EH (cell line): ENCODE measurements at places on chromosomes 3 and 15.

GRCh38 chr3:40232626-40233025, 76.9 kb upstream of the EIF1B start:
- no peak for DNase-seq

DNA sequence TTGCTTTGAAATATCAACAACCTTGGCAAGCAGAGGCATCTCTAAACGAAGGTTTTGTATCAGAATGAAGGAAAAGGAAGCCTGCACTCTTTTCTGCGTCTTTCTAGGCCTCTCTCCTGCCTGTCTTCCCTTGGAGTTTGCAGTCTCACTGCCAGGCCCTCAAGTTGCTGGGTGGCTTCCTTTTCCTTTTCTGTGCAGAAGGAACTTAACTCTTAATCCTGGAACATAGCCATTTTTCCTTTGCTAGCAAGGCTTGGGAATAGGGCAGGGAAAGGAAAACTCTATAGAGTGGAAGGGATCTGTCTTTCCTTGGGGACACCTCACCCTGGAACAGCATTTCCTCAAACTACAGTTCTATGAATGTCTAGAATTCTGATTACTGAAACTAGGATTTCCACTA, 32.8 kb downstream of the TLNRD1 start:
- no peak for DNase-seq

GRCh38 chr3:122560680-122561079, 3.4 kb downstream of the PARP9 start:
- DNase-seq: peak; percentile 63

DNA sequence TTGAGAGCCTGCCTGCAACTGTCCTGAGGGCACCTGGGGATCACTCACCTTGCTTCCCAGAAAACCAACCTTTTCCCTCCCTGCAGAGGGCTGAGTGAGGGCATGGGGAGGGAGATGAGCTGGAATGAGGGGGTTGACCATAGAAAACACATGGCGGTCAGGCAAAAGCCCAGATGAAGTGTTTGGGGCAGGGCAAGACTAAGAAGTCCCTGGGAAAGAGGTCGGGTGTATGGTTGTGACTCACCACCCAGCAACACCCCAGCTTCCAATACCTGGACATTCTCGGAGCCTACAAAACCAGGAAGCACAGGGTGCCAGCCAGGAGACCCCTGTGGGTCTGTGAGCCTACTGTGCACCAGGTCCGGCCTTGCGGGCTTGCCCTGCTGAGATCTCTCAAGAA, 95.3 kb upstream of the ATP2B2 start:
- no peak for DNase-seq

GRCh38 chr3:87004883-87005282, 13.9 kb upstream of the VGLL3 start:
- DNase-seq: no peak

GRCh38 chr3:77244981-77245380, 205.1 kb downstream of the ROBO2 start:
- DNase-seq: no peak

- DNase-seq: no peak
These were observed 47.3 kb downstream of the ZDHHC19 start for GRCh38 chr3:196163666-196164493.

DNA sequence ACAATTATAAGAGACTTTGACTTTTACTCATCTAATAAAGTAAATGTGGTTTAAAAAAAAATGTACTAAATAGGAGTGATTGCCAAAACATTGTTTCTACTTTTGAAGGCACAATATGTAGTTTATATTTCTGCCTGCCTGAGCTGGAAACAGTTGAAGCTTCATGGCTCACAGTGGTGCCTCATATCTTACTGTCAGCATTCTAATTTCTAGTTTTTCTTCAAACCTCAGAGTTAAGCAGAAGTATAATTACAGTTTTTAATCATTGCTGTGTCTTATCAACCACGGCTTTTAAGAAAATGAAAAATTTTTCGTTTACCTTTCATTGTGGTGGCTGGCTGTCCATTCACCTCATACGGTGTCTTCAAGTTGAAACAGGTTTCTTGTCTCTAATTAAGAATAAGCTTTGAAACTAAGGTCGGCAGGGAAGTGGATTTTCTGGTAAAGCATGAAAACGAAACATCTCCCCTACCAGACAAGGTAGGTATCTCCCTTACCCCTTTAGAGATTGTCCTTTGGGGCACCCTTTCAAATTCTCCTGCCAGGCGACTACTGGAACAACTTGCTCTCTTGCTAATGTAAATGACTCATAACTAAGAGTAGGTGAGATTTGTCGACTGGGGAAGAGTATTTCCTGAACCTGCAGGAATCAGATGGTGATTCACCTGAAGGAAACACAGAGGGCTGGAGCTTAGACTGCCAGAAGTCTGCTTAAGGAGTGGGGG, at the start of gene GPR87:
Gene GPR87, minus strand, starts transcription at position 554 of the 725 bp plus-strand sequence. CDS start 16,720 bp downstream, outside the sequence.
- DNase-seq: peak; percentile 3

GRCh38 chr3:112302881-112303763, 9.1 kb upstream of the SLC9C1 start:
- no peak for DNase-seq

DNA sequence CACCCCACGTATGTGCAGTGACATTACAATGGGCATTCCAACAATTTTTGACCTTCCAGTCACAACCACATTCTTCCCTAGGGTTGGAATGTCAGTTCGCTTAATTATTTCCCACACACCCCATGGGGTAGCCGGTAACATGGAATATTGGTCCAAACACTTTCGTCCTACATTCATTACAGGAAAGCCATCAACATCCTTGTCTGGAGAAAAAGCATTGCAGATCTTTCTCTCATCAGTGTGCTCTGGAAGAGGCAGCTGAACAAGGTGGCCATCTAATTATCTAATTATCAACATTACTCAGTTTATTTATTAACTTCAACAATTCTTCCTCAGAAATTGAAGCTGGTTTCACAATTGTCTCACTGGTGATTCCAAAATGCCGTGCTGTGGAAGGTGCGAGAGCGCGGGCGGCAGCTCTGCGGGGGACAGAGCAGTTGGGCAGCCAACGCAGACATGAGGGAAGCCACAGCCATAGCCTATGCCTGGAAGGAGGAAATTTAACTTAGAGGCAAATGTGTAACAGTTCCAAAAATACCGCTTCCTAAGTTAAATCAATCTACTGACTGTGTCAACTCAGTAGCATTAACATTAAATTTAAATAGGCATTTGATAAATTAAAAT, 1158.9 kb upstream of the EPHA6 start:
- DNase-seq: no peak

DNA sequence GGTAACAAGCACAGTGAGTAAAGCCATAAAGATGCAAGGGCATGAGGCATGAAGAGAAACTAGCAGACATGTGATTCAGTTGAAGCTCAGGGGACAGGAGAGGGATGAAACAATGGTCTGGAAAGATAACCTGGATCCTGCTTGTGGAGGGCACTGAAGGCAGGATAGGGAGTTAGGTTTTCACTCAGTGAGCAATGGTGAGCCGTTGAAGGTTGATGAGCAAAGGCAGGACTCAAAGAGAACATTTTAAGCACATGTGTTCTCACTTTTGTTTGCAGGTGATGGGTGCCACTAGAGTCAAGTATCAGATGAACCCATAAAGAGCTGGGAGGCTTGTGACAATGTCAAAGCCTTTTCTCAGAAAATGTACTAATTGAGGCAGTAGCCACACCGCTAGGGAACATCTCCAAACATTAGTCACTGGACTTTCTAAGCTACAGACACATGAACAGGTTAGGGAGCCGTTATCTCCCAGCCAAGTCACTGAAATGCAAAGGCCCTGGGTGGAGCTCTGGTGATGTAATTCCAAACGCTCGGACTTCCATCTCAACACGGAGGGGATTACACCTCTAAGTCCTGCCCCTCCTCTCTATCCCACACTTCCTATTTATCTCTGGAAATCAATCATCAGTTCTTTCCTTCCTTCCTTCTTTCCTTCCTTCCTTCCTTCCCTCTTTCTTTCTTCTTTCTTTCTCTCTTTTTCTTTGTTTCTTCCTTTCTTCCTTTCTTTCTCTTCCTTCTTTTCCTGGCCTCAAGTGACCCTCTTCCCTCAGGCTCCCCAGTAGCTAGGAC, 22.7 kb downstream of the KLHL6 start:
- DNase-seq: no peak

GRCh38 chr3:191111722-191112121, 87.3 kb upstream of the OSTN start:
- DNase-seq: no peak

- DNase-seq: no peak
These were observed 523.2 kb downstream of the FHIT start for GRCh38 chr3:60728006-60728405.

GRCh38 chr15:70763950-70764730, 782 bp upstream of the UACA start:
- DNase-seq: no peak

- DNase-seq: no peak
These were observed 28.3 kb upstream of the BHLHE40 start for GRCh38 chr3:4950948-4951347.

- DNase-seq: no peak
These were observed 61.0 kb downstream of the LRIG1 start for GRCh38 chr3:66439666-66440344.

GRCh38 chr3:46337911-46338310, 16.0 kb upstream of the CCR2 start:
- no peak for DNase-seq

DNA sequence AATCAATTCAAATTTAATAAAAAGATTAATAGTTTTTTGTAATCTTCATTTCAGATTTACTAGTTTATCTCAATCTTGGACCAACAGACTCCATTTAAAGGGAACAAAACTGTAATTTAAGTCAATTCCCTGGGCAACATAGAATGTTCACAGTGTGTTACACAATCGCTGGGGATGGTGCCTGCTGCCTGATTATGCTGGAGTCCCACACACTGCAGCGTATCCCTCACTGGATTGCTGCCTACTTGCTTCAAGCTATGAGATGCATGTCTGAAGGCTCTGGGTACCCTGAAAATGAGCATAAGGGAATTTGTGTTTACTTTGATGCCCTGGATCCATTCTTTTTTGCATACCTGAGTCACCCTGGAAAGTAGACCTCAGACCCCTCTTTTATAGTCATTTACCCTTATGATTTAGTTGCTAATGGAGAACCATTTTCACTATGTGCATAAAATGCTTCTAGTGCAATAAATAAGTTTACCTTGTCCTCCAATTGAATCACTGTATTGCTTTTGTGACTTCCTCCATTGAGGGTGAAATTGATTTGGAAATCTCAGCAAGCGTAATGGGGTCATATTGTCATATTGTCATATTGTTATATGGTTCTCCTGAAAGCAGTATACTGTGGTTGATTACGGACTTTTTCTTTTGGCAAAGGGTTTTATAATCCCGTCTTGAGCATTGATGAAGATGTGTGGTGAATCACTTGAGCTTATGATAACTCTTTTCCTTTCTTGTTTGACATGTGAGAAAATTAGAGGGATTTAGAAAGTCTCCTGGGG, 35.9 kb downstream of the ITPR1 start:
- DNase-seq: no peak

- DNase-seq: no peak
These were observed 260.3 kb downstream of the FEZF2 start for GRCh38 chr3:62113092-62113491.

DNA sequence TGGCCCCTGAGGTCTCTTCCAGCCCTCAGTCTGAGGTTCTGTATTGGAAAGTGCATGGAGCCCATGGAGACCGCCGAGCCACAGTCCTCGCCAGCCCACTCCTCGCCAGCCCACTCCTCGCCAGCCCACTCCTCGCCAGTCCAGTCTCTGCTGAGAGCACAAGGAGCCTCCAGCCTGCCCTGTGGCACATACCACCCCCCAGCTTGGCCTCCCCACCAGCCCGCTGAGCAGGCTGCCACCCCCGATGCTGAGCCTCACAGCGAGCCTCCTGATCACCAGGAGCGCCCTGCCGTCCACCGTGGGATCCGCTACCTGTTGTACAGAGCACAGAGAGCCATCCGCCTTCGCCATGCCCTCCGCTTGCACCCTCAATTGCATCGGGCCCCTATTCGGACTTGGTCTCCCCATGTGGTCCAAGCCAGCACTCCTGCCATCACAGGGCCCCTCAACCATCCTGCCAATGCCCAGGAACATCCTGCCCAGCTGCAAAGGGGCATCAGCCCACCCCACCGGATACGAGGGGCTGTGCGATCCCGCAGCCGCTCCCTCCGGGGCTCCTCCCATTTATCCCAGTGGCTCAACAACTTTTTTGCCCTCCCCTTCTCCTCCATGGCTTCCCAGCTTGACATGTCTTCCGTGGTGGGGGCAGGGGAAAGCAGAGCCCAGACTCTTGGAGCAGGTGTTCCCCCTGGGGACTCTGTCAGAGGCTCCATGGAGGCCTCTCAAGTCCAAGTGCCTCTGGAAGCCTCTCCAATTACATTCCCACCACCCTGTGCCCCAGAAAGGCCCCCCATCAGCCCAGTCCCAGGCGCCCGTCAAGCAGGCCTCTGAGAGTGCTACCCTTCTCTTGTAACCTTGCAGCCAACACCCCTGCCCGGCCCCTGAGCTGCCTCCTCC, 40.9 kb downstream of the PML start:
- no peak for DNase-seq

DNA sequence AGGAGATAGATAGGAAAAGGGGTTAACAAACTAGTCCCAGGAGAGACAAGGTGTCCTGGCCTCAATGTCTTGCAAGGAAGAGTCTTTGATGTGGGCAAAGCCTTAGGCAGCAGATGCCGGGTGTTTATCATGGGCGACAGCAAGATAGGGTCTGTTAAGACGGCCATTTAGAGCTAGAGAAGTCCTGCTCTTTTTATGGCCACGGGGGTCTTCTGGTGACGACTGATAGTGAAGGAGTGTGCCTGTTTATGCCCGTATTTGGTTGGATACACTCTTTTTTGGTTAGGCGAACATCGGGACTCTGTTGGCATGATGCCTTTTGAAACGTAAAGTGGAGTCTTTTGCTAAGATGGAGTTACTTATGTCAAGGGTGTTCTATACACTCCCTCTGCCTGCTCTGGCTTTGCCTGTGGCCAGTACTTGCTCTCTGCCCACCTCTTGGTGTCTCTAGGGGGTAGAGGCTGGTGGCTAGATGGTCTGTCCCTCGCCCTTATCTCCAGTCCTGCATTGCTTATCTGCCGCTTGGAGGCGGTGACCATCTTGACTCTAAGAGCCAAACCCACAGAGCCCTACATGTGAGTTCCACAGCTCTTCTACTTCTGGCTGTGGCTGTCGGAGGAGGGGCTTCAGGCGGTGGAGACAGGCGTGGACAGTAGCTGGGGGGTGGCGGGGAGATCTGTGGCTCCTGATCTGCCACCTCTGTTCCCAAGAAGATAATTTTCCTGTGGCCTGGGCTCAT, 55.8 kb upstream of the ZBTB38 start:
- no peak for DNase-seq

DNA sequence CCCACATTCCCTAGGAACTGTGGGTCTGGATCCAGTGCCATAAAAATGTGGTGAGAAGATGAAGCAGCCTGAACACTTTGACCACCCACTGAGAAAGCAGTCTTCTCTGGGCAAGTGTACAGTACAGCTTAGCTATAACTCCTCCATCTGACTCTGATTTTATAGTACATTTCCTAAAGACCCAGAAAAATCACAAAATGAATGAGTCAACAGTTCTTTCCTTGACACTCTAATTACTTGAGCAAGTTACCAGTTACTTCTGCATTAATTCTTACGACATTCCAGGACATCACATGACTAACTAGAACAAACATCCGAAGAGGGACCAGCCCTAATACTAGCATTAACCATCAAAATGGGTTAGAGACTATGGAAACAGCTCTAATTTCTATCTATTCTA, 148.1 kb upstream of the PEX5L start:
- DNase-seq: no peak

GRCh38 chr3:2098398-2099027, at the start of gene CNTN4:
CNTN4 (plus strand) TSS chr3:2098866.
- DNase-seq: no peak

- peak; percentile 85 for DNase-seq
These were observed 5.8 kb upstream of the TOPAZ1 start for GRCh38 chr3:44235604-44236484.

- DNase-seq: no peak
These were observed 70.2 kb upstream of the STRIT1 start for GRCh38 chr3:155363690-155364070.
